NCI-H1048 (cell line): ENCODE measurements at places on chromosomes 12 and 14.

DNA sequence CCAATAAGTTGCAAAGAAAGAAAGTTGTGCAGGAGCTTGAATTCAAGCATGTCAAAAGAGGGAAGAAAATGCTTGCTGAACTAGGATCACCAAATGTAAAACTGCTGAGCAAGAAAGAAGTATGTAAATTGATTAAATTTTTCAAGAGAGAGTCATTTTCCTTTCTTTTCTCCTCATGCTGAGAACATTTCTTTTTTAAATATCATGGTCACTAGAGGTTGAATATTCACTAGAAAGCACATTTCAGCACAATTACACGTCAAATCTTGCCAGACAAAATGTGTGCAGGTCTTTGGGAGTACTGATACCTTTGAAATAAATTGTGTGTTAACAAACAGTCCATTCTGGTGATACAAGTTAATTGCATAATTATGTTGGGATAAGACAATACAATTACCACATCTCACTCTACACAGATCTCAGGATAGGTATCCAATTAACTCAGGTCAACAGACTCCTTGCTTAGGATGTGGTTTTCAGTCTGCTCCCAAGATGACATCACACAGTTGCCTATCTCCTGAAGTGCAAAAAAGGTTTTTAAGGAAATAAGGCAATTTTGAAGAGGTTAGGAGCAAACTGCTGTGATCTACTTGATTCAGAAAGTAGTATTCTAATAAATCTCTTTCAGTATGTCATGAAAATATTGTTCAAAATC, 862.2 kb downstream of the RPS29 start:
- DNase-seq: no peak

DNA sequence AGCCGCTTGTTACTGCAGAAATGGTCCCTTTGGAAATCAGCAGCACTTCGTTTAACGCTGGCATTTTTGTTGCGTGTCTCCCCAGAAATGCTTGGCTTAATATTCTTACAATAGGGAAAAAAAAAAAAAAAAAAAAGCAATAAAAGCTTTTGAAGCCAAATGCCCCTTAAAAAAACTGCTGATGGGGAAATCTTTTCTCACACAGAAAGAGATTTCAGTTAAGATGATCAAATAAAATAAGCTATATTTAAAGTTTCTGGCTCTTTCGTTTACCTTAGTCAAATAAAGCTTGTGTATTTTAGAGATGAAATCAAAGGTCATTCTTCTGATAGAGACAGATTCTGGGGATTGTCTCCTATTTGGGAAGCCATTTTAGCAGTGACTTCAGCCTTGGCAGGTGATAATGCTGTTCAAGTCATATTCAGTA, 52.4 kb upstream of the FRS2 start:
- no peak for DNase-seq

- DNase-seq: no peak
Measured at GRCh38 chr12:125267114-125267513, 201.9 kb downstream of the AACS start.

GRCh38 chr12:100860611-100861010, 66.0 kb downstream of the ANO4 start:
- no peak for DNase-seq

DNA sequence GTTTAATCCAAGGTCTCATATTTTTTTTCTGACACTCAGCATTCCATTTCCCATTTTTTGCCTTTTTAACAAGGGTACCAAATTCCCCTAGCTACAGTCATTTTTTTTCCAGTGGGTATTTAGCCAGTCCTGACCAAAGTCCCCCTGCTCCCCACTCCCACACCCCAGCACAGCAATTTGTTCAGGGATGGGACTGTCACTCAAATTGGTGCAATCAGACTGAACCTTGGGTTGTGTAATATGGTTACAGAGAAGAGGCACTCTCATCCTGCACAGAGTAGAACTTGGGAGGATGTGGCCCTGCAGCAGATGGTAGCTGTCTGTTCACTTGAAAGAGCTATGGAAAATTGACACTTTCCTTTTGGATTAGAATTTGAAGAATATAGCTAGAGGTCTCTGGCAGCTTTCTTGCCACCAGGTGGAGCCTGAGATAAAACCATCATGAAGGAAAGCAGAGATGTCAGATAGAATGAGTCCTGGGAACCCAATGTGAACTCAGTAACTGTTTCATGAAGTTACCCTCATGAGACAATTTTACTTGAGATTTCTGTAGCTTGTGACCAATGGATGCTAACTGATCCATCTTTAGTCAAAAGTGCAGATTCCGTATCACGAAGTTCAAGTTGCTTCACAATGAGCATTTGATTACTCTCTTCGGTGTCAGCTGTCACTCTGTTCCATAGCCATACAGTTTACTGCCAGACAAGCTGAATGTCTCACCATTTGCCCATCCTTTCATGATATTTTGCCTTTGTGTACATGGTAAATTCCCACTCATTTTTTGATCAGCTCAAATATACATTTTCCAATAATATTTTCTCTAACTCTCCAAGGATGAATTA, 394.0 kb upstream of the SYT1 start:
- no peak for DNase-seq

DNA sequence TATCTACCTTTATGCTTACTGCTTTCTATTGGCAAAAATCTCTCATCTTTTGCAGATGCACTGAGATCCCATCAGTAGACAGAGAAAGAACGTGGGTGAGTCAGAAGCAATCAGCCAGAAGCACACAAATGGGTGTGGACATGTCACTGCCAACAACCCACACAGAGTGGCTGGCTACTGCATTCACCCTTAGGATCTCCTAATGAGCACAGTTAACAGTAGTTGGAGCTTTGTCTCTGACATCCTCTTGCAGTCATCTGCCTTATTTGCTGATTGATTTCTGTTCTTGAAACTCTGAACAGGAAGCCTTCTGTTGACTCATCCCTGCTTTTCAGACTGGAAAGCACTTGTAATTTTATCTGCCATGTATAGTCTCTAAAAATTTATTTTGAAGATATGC, 117.2 kb downstream of the RGS6 start:
- DNase-seq: no peak
